ENCODE measurements at places on chromosomes 13 and 19. TPM values are rescaled to one million over a fixed set of nuclear protein-coding genes. Genes with fewer than 3 reads are reported as not detected.
A peak's percentile ranks its signal among the peaks of the same experiment; 100 is the strongest.

- DNase-seq, result peak; percentile 83
Measured at GRCh38 chr19:40598121-40598917, 2.9 kb upstream of the LTBP4 start.

- peak; percentile 46 for DNase-seq
Measured at GRCh38 chr19:57560049-57560491, 407 bp upstream of the ZNF550 start.

DNA sequence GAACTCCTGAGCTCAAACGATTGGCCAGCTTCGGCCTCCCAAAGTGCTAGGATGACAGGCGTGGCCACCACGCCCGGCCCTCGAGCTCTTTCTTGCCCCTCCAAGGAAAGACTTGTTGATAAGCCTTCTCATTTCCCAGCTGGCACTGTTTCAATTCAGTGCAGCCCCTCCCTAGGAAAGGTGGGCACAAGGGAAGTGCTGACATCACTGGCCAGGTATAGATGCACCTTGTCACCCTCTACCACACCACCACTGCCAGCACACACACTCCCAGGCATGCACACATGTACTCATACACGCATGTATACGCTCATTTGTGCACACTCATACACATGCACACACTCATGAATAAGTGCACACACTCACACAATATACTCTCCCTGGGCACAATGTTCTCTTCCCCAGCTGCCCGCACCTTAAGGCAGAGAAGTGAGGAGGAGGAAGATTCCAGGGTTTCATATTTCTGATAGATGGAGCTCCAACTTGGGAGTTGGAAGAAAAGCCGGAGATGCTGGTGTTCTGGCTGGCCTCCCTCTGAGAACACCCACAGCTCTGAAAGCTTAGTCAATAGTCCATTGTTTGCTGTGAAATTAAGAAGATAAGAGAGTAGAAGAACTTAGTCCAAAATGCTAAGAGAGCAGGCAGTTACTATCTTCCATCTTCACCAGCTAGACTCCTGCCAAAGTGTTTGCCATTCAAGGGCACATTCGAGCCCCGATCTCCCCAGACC is 196.7 kb downstream of the FOXO1 start:
- DNase-seq, result no peak

DNA sequence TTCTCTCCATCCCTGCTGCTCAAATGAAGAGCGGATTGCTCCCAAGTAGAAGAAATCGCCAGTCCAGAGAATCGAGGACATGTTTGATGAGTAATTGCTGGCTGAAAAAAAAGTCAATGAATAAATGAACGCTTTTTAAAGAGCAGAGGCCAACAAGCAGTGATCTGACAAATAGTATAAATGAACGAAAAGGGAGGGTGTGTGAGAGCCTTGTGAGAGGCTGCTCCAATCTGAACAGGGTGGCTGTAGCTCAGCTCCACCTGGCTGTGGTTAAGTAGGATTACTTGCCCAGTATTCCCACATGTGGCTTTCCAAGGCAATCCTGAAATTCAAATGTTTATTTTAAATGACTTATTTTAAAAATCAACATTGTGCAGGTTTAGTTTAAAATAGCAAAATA is 117.1 kb downstream of the TSHZ3 start:
- DNase-seq, result no peak

DNA sequence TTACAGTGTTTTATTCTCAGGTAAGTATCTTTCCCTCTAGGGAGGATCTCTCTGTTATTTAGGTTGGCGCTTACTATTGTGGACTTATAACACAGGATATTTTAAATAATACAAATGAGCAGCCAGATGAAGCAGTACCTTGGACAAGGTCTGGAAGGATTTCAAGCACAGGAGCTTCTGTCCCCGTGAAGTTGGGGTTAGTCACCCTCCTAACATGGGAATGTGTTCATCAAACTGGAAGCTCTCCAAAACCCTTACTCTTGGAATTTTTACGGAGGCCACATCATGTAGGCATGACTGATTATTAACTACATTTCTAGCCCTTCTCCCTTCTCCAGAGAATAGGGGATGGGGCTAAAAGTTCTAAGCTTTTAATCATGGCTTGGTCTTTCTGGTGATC is 38.3 kb upstream of the SPRY2 start:
- DNase-seq, result no peak

DNA sequence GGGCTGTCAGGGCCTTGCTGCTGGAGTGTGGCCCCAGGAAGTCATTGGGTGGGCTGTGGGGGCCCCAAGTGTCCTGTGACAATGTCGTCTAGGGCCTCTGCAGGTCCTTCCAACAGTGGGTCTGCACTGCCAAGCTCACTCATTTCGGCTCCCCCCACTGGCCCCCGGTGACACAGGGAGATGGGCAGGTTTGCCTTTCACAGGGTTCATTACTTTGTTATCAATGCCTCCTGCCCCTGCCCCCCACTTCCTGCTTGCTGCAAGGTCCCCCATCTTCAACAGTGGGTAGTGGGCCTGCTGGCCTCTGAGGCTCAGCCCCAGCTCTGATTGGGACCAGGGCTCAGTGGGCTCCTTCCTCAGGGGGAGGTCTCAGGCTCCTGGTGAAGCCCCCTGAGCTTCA is 149.8 kb downstream of the URI1 start:
- no peak for DNase-seq

DNA sequence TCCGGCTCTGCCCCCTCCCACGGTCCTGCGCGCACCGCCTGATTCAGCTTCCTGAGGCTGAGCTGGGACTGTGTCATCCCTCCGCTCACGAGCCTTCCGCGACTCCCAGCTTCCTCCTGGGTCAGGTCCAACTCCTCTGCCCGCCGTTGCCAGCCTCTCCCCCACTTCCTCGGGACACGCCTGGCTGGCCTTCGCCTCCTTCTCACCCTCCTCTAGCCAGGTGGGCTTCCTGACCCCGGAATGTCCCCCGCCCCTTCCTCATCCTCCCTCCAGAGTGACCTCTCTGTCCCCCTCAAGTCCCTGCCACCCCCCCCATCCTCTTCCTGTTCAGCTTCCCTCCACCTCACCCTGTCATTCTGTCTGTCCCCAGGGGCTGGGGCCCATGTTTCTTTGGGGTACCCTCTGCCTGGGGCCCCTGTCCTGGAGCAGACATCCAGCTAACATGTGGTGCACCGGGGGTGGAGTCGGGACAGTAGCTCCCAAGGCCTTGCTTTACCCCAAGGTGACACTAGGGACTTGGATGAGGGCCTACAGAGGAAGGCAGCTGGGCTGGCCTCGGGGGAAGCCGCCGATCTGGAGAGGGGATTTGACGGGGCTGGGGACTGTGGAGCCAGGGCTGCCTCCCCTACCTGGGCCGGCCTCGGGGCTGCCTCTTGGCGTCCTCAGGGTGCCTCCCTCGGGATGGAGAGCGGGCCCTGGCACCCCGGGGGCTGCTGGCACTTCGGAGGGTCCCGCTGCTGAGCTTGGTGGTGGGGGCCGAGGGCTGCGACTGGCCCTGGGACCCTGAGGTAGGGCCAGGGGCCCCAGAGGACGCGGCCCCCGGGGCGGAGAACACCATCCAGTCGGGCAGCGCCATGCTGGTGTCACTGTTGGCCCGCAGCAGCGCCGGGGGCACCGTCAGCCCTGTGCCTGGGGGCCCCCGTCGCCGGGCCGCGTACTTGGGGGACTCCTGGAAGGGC is 16.5 kb downstream of the SHANK1 start:
- DNase-seq, result no peak

- no peak for DNase-seq
Measured at GRCh38 chr13:51902776-51903175, 41.0 kb downstream of the CCDC70 start.

DNA sequence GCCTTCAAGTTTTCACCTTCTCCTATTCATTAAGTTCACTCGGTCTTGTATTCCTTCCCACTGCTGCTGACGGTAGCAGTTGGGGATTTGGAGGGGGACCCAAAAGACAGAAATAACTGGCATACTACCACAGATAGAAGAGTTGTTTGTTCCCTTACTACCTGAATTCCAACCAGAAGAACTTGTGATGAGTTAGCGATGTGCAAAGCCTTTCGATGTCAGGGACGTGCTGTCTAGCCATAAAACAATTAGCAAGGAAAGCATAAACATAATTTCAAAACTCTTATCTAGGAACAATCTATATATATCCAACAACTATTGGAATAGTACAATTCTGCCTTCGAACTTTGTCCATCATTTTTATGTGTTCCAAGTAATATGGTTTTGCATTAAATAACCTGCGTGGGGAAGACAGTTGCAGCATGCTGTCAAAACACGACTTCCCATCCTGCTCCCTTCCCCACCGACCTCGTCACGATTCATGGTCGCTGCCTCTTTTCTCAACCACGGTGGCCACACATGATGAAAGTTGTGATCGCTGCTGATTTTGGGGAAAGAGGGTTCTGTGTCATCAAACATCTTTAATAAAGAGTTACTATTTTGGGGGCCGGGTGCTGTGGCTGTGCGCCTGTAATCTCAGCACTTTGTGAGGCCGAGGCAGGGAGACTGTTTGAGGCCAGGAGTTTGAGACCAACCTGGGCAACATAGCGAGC is 3.8 kb upstream of the SLC7A9 start:
- no peak for DNase-seq

DNA sequence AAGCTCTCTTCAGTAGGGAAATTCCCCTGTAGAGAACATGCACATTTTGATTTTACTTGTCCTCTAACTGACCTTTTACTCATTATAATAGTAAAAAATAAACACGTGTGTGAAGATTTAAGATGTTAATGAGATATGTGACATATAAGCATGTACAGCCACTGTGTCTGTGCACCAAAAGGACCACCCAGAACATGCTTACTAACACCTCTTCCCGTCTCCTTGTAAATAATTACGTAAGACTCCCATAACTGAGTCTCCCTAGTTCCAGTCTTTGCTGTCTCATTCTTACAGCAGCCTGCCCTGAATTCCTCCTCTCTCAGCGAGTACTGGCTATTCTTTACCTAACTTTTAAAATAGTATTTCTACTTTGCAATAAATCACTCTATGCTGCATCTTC is 53.6 kb downstream of the ZNF100 start:
- no peak for DNase-seq

DNA sequence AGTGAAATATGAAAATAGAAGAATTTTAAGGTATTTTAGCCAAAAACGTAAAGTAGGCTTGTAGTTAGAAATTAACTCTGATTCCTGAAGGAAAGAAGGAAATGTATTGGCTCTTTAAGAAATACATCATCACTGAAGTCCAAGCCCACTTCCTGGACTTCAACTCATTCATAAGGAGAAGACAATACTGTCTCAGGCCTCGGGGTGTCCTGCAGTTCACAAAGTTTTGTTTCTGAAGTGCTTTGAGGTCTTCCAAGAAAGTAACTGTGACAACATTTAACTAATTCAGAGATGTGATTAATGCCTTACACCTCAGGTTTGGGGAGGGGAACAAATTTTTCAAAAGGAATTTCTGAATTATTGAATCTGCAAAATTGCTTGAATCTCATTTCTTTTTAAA is 65.8 kb upstream of the STARD13 start:
- no peak for DNase-seq

- DNase-seq, result no peak
Measured at GRCh38 chr13:45728759-45729158, 26.6 kb downstream of the CBY2 start.

GRCh38 chr13:104855581-104855980 is 1679.9 kb downstream of the EFNB2 start:
- no peak for DNase-seq

GRCh38 chr19:40614622-40615411 is 13.6 kb downstream of the LTBP4 start:
- DNase-seq, result no peak

- DNase-seq, result peak; percentile 73
Measured at GRCh38 chr19:11204943-11205349, 7.6 kb upstream of the KANK2 start.

DNA sequence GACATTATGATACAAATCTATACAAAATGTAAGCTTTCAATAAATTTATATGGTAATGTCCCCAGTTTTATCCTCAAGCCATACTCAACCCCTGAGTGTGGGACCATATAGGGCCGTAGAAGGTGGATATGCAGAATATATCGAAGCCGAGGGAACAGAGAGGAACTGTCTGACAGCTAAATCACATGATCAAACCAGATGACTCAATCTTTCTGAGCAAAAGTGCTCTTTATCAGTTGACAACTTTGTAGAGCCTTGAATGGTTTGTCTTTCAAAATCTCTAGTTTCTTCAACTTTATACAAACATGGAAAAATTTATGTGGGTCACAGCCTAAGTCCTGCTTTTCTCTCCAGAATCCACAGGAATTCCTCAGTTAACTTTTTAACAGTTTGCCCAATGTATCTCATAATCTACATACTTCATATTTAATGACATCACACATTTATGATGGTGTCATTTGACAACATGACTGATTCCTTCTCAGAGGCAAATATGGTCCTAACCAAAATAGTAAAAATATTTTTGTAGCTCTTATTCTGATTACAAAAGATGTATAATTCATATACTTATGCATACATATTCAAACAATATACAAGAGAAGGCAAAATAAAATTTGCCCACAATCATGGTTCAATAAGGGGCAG is 673.0 kb upstream of the GPC6 start:
- no peak for DNase-seq

GRCh38 chr19:17107546-17108452 is 32.2 kb downstream of the MYO9B start:
- DNase-seq, result no peak

- no peak for DNase-seq
Measured at GRCh38 chr19:16193466-16193865, 4.2 kb upstream of the AP1M1 start.

DNA sequence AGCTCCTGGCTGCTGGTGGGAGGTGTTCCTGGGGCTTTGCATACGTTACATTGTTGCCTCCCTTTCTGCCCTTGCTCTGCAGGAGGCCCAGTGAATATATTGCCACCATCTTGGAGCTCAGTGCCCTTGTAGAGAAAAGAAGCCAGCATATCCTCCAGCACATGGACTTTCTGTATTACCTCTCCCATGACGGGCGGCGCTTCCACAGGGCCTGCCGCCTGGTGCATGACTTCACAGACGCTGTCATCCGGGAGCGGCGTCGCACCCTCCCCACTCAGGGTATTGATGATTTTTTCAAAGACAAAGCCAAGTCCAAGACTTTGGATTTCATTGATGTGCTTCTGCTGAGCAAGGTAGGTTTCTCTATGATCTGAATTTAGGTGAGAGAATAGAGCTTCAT is 10.5 kb downstream of the CYP4F12 start:
- DNase-seq, result no peak

- no peak for DNase-seq
Measured at GRCh38 chr19:51781999-51782398, 13.0 kb upstream of the FPR3 start.

DNA sequence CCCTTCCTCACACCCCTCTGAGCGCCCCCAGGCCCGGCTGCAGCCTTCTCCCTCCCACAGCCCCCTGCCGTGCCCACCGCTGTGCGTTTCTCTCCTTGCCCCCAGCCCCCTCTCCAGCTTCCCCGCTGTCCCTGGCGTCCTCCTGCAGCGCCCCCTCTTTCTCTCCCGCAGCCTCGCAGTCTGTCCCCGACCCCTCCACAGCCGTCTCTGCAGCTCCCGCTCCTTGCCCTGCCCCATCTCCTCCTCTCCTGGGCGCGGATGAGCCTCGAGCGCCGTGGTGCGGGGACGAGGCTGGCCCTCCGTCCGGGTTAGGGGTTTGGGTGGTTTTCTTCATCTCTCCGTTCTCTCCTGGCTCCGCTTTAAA is 1.1 kb downstream of the KMT5C start:
- DNase-seq, result no peak

ANO8 gene
- total RNA-seq, result 9.6 TPM

ZNF433 gene
- total RNA-seq, result 2.7 TPM

HSD17B14 gene
- total RNA-seq, result 15.7 TPM

FAM216B gene
- total RNA-seq, result not detected

UBL5 gene
- 151 TPM for total RNA-seq
